ENCODE measurements at places on chromosomes 7 and 10. TPM values are rescaled to one million over a fixed set of nuclear protein-coding genes. Genes with fewer than 3 reads are reported as not detected.

Gene OR6V1
- not detected for total RNA-seq

Gene MYL10
- total RNA-seq: not detected

Gene SFRP4
- total RNA-seq: 0.14 TPM

Gene UCN3
- total RNA-seq: not detected

Gene ATOH7
- total RNA-seq: not detected

Gene SEMA3D
- total RNA-seq: 6.8 TPM

Gene UPK3B
- total RNA-seq: not detected

Gene HECTD2
- total RNA-seq: 9.1 TPM

Gene EXOC6
- total RNA-seq: 10.3 TPM

Gene LAMB1
- 432 TPM for total RNA-seq

Gene SMKR1
- total RNA-seq: not detected

Gene C10orf95
- total RNA-seq: not detected

Gene PIK3AP1
- total RNA-seq: 0.89 TPM

Gene ST7
- total RNA-seq: 20.3 TPM

Gene SLC13A4
- total RNA-seq: 0.05 TPM

Gene INMT
- 0.30 TPM for total RNA-seq

Gene COL13A1
- total RNA-seq: 17.2 TPM

Gene SFTPA1
- total RNA-seq: not detected

Gene TLX1
- total RNA-seq: not detected

Gene BET1
- 50.1 TPM for total RNA-seq

Gene SLC13A1
- total RNA-seq: not detected

Gene DKK1
- 266 TPM for total RNA-seq

Gene CXCL12
- 5.6 TPM for total RNA-seq

Gene CLEC5A
- not detected for total RNA-seq

Gene TMEM196
- not detected for total RNA-seq
